COR-L47 (cell line): ENCODE measurements at places on chromosomes 3 and 15.

- DNase-seq: no peak
Measured at GRCh38 chr3:162142511-162142910, 645.9 kb downstream of the OTOL1 start.

- no peak for DNase-seq
Measured at GRCh38 chr3:147304756-147305155, 101.6 kb downstream of the ZIC4 start.

- DNase-seq: no peak
Measured at GRCh38 chr3:186185194-186185787, 76.4 kb upstream of the ETV5 start.

DNA sequence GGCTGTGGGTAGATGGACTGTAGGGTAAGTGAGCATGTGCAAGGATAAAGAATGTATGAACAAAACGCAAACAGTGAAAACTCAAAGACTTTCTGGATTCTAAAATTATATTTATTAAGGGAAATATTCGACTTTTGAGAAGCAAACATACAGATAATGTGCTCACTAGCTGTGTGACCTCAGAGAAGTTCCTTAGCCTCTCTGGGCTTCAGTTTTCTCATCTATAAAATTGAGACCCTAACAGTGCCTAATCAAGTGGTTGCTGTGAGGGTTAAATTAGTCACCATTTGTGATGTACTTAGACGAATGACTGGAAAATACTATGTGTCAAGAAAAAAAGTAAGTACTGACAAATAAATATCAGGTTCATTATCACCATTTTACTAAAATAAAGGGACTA, 261.7 kb downstream of the MAGI1 start:
- no peak for DNase-seq

GRCh38 chr3:26368312-26368711, 254.3 kb upstream of the LRRC3B start:
- no peak for DNase-seq

GRCh38 chr3:32614956-32615355, 44.3 kb upstream of the DYNC1LI1 start:
- no peak for DNase-seq

- no peak for DNase-seq
Measured at GRCh38 chr15:43913941-43914340, 87.1 kb downstream of the WDR76 start.

DNA sequence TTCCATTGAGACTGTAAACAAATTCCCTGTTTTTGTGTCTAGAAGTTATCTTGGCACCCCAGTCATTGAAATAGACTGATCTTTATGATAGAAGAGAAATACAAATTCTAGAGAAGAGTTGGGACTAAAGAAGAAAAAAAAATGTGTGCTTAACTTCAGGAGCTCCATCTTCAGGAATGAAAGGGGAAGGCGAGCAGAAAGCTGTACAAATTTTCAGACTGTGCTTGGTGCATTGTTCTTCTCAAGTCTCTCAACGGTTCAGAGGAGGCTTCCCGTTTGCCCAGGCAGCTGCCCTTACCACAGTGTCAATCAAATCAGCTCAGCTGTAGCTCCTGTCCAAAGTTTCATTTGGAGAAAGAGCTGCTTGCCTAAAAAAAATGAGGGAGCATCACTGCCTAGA, 41.7 kb downstream of the OXSM start:
- no peak for DNase-seq

DNA sequence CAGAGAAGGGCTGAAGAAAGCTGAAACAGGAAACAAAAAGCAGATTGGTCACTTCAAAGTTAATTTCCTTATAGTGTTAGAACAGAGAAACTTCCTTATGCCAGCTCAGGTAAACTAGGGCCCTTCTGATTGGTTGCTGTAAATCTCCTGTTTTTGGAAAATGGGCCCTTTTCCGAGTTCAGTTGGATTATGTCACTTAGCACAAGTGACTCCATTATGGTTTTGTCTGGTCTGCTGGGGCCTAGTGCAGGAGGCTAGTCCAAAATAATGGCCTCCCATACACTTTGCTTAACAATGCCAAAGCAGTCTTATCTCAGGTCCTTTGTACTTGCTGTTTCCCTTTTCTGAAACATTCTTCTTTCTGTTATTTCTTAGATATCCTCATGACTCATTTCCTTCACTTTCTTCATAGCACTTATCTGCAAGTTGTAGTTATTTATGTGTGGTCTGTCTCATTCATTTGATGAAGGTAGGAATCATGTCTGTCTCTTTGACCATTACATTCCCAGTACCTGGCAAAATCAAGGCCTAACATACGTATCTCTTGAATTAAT, 7.7 kb upstream of the DCP1A start:
- no peak for DNase-seq

DNA sequence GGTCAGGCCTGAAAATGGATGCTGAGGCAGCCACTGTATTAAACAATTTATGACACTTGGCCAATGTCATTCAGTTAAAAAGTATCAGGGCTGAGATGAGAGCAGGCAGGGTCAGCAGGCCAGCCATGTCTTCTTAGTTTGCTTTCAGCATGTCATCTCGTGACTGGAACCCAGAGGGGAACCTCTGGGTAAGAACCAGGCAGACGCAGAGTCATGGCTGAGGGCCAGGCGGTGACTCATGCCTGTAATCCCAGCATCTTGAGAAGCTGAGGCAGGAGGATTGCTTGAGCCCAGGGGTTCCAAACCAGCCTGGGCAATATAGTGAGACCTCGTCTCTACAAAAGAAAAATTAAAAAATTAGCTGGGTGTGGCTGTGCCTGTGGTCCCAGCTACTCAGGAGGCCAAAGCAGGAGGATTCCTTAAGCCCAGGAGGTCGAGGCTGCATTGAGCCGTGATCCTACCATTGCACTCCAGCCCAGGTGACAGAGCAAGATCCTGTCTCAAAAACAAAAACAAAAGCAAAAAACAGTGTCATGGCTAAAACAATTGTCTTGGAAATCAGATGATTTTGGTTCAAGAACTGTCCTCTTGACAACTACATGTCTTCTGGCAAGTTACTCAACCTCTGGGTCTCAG, 11.7 kb downstream of the BCL2L10 start:
- DNase-seq: no peak

DNA sequence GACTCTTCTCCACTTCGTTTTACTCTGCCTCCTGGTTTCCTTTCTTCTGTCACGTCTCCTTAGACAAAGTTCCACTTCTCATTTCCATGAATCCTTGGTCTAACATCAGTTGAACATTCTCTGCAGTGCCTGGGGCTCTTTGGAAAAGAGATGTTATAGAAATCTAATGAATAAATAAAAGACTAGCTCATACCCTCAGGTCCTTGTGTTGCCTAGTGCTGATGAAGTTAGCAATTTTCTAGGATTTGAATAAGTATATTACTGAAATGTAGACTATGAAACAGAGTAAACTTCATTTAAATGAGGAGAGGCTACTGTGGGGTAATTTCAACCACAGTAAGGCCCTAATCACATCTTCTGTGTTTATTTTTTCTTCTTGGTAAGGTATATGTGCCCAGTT, 146.9 kb upstream of the CADPS start:
- DNase-seq: no peak

DNA sequence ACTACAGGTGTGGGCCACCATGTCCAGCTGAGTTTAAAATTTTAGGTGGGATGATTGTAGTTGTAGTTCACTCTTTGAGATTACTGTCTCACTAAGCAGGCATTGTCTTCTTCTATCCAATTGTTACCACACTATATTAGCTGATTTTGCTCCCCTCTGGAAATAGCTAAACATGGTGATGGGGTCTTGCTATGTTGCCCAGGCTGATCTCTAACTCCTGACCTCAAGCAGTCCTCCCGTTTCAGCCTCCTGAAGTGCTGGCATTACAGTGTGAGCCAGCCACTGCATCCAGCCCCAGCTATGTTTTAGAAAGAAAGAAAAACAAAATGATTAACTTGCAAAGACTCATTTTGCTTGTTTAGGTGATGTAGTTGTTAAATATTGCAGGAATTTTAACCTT, 30.6 kb downstream of the YEATS2 start:
- DNase-seq: no peak

- DNase-seq: no peak
Measured at GRCh38 chr3:12994607-12995388, 78.4 kb downstream of the IQSEC1 start.

DNA sequence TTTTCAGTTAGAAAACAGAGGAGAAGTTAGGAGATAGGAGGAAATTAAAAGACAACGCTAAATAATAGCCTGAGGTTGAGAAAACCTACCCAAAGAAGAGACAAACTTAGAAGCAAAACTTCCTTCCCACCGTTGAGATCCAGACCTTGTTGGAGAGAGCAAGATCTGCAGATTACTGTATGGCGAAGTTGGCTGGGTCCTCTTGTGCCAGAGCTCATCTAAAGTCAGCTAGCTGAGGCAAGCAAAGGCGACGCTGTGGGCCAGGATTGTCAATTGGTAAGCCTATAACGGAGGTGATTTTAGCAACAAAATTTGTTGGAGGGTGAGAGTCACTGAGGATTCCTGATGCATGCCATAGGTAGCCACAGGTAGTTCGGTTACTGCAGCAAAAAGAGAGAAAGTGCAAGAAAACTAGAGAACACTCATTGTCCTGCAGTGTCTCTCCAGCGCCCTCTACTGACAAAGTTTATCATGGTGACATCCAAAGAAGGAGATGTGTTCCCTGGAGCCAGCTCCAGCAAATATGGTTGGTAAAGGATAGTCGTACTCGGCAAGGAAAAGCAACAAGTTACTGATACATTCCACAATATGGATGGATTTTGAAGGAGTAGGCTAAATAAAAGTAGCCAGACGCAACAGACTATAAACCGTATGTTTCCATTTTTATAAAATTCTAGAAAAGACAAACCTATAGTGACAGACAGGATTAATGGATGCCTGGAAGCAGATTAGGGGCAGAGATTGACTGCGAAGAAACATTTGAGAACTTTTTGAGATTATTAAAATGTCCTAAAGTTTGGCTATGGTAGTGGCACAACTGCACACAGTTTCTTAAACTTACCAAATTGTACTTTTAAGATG, 9.8 kb upstream of the OR5K4 start:
- DNase-seq: peak; percentile 47

DNA sequence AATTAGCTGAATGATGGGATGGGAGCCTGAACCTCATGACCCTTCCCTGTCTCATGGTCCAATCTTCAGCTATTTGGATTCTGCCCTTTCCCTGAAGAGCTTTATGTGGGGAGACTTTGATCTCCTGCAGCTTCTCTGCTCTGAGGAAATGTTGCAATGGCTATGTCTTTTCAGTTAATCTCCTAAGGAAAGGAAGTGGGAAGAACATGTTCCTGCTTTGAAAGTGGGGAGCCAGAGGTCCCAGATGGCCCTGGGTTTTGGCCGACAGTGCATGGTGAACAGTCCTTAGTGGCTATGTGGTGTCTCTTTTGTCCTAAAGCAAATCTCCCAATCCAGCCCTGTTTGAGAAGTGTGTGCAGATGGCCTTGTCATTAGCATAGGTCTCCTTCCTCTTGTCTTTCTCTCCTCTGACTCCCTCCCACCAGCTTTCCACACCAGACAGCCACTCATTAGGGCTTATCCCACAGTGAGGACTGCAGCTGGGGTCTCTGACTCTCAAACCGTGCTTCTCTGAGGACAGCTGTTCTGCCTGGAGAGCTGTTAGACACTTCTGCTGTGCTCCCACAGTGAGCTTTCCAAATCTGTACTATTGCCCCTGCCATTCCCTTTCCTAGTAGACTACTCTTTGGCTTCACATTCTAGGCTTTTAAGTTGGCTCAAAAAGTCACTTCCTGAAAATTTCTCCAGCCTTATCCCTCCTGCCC, 365.8 kb upstream of the UMPS start:
- DNase-seq: no peak

- no peak for DNase-seq
Measured at GRCh38 chr3:14980689-14981088, 33.3 kb downstream of the NR2C2 start.

- DNase-seq: no peak
Measured at GRCh38 chr3:9030034-9030433, 66.8 kb upstream of the RAD18 start.

GRCh38 chr3:186070996-186071395, 37.9 kb downstream of the ETV5 start:
- DNase-seq: no peak

- DNase-seq: no peak
Measured at GRCh38 chr15:48992545-48992944, 28.8 kb upstream of the SHC4 start.

GRCh38 chr3:134376385-134376765, 2.1 kb upstream of the AMOTL2 start:
- no peak for DNase-seq

GRCh38 chr15:49664716-49665115, 43.9 kb downstream of the DTWD1 start:
- no peak for DNase-seq

DNA sequence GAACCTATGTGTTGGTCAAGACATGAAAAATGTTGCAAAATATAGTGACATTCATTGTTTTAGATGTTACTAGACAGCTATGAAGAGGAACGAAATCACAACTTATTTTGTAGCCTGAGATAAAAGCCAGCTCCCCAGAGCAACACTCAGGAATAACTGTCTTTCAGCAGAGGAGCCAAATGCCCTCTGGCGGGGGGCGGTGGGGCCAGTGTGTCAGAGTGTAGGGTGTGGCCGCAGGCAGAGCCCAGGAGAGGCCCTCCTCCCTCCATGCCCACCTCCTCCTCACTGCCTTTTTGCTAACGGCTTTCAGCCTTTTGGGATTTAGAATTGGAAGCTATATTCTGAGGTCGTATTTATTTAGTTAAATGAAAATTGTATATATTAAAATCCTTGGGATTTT, 16.9 kb downstream of the APOD start:
- no peak for DNase-seq

GRCh38 chr3:189143321-189143720, 28.4 kb upstream of the TPRG1 start:
- no peak for DNase-seq

GRCh38 chr15:101651554-101652097, 555 bp downstream of the TM2D3 start:
- peak; percentile 30 for DNase-seq

GRCh38 chr3:102673271-102674115, 238.7 kb downstream of the ZPLD1 start:
- peak; percentile 81 for DNase-seq

DNA sequence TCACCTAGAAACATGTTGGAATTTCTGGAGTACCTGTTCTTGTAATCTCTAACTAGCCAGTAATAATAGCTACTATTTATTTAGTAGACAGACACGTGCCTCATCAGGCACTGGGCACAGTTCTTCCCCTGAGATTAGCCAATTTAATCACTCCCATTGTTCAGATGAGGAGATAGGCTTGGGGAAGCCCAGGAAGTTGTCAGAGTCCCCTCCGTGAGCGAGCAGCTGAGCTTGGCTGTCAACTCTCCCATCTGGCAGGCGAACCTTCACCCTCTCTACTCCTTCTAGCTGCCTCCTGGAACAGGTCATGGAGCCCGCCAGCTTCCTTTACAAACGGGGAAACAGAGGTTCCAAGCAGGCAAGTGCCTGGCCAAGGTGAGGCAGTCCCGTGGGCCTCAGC, 31.1 kb upstream of the FGD5 start:
- no peak for DNase-seq

GRCh38 chr3:12719541-12719940, 39.5 kb downstream of the TMEM40 start:
- DNase-seq: no peak

GRCh38 chr15:88954431-88955277, 41.5 kb upstream of the MFGE8 start:
- no peak for DNase-seq

DNA sequence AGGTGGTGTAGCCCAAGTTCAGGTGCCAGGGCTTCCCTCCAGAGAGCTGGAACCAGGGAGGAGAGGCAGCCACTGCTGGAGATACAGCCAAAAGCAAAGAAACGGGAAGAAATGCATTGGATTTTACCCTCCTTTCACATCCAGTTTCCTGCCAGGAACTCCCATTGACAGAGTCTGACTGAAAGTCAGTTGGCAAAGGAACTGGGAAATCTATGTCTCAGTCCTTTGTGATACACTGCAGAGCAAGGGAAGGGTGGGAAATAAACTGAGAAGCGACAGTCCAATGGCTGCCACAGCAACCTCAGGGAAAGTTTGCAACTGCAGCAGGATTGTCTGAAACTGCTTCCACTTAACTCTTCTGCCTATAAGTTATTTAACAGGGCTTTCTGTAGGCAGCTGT, 142.6 kb downstream of the SATB1 start:
- DNase-seq: no peak
